ENCODE measurements at places on chromosomes 7 and 10. TPM values are rescaled to one million over a fixed set of nuclear protein-coding genes. Genes with fewer than 3 reads are reported as not detected.

IGFBP1 gene
- 1.9 TPM for total RNA-seq

SFTPA1 gene
- not detected for total RNA-seq

CALCR gene
- not detected for total RNA-seq

DNA sequence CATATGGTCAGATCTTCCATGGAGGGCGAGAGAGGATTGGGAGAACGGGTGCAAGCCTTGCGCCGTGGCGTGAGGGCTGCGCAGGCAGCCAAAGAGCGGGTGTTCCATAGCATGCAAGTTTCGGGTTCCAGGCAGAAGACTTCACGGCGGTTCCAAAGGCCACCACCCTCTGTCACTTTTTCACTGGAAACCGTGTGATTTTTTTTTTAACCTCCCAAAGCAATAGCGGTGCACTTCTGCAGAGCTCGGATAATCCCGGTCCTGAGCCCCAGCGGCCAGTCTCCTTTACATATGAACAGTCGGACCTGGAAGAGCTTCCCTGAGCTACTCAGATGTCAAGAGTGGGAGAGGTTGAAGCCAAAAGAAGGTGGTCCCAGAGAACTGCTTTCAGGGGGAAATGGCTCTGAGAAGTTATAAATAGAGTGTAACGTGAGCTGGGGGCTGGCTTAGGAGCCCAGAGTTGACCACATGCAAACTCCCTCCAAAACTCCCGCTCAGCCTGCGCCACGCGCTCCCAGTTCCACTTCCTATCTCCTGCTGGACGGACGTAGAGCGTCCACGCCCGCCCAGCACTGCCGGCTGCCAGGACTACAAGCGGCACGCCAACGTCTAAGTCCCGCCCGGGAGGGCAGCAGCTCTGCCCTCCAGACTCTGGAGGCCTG, at the start of gene MEOX2:
MEOX2 (minus strand) TSS at position 389 of the 662 bp plus-strand sequence; CDS start at position 108, 281 bp downstream.
- peaks cover 6% of the 10 kb centered on the region for H3K27me3 ChIP-seq
- peaks cover 35% of the 10 kb centered on the region for H3K4me1 ChIP-seq
- H3K27ac ChIP-seq = peak within 1 kb of the TSS; percentile 94
- H3K36me3 ChIP-seq = peaks cover 4% of the 10 kb centered on the region
- H3K4me3 ChIP-seq = peak within 1 kb of the TSS; percentile 89

DNA sequence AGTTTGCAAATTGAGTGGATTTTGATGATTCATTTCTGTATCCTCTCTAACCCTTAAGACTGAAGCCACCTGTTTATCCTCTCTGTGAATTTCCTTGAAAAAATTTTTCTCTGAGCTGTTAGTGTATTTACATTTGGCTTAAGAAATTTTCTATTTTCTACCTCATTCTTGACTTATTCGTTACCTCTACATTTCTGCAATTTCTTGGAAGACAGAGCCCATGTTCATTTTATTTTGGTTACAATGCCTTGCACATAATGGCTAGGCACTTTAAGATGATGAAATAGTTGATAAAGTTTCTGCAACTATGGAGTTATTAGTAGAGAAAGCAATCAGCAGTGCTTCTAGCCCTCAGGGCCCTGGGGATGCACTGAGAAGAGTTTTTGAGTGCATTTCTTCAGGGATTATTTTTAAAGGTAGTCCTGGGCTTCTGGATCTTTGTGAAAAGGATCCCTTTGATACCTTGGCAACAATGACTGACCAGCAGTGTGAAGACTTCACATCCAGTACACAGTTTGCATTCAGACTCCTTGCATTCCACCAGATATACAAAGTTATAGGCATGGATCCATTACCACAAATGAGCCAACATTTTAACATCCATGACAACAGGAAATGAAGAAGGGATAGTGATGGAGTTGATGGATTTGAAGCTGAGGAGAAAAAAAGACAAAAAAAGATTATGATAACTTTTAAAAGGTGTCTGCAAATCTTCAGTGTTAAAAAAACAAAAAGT, 68.2 kb downstream of the CH25H start:
- H3K36me3 ChIP-seq = no peaks in the 10 kb centered on the region
- H3K4me1 ChIP-seq = no peaks in the 10 kb centered on the region
- no peak for DNase-seq
- H3K27me3 ChIP-seq = peaks cover 42% of the 10 kb centered on the region
- H3K4me3 ChIP-seq = no peak overlapping the region
- no peak overlapping the region for H3K27ac ChIP-seq

Measured in osteocyte (in vitro differentiated cells).